ENCODE measurements at places on chromosomes 11 and 22.

- DNase-seq: no peak
Measured at GRCh38 chr11:46472662-46472994, 81.1 kb upstream of the CHRM4 start.

DNA sequence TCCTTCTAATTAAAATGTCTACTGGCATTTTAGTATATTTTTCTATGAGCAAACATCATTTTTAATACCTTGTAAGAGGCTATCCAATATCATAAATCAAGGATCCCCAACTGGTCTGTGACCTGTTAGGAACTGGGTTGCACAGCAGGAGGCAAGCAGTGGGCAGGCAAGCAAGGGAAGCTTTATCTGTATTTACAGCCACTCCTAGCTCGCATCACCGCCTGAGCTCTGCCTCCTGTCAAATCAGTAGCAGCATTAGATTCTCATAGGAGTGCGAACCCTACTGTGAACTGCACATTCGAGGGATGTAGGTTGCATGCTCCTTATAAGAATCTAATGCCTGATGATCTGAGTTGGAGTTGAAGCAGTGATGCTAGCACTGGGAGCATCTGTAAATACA, 70.2 kb upstream of the CREB3L1 start:
- no peak for DNase-seq

DNA sequence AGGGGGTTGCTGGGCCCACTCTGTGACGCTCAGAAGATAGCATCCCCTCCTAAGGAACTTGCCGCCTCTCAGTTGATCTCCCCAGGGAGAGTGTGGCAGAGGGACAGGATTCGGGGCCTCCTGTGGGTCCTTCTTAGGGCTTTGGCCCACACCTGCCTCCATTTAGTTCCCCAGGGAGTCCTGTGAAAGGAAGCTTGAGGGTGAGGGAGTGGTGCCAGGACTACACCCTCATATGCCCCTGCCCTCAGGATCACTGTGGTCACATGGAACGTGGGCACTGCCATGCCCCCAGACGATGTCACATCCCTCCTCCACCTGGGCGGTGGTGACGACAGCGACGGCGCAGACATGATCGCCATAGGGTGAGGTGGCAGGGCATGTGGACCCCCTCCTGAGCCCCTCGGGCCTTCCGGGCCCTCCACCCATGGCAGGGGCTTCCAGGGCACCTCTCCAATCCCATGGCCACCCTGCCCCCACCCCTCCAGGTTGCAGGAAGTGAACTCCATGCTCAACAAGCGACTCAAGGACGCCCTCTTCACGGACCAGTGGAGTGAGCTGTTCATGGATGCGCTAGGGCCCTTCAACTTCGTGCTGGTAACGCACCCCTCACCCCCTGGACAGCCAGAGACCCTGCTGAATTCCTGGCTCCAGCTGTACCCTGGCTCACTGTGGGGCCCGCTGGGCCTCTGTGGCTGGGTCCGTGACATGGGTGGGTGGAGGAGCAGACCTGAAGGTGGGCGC, 3.5 kb downstream of the INPP5J start:
- no peak for DNase-seq

- no peak for DNase-seq
Measured at GRCh38 chr22:32103658-32104315, 55.3 kb downstream of the C22orf42 start.

- peak; percentile 20 for DNase-seq
Measured at GRCh38 chr11:6315811-6316425, 4.4 kb downstream of the CAVIN3 start.

All from stimulated activated CD4-positive, alpha-beta T cell treated with anti-CD3 and anti-CD28 coated beads, Interleukin-1b, Interleukin-23, amount 100 ng/mL, for 48 hours (primary cell).